Naive thymus-derived CD8-positive, alpha-beta T cell (primary cell): ENCODE measurements at places on chromosomes 12 and 14.

- DNase-seq: no peak
These were observed 85.4 kb downstream of the IRF2BPL start for GRCh38 chr14:76943072-76943471.

DNA sequence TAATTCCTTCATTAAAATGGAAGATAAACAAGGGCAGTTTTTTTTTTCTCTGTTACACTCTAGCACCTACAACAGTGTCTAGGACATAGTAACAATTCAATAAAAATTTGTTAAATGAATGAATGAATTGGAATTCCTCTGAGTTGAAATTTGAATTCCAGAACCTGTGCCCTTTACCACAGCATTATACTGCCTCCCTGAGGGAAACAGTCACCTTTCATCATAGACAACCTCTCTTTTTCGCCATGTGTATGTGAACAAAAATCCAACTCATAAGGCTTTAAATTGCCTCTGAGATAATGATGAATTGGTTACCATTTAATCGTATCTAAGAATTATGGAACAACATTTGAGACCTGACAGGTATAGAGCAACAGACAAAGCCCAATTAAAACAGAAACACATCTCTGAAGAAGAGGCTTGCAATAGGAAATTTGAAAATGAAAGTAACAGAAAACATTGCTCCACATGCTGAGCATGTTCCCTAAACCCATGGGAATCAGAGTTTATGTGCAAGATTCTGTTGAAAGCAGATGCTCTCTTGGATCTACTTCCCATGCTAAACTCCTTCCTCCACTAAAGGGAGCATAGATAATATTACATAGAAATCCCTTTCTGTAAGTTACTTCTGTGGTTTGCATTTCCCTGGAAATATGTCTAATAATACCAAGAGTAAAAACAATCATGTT, 657.8 kb downstream of the GALC start:
- no peak for DNase-seq

DNA sequence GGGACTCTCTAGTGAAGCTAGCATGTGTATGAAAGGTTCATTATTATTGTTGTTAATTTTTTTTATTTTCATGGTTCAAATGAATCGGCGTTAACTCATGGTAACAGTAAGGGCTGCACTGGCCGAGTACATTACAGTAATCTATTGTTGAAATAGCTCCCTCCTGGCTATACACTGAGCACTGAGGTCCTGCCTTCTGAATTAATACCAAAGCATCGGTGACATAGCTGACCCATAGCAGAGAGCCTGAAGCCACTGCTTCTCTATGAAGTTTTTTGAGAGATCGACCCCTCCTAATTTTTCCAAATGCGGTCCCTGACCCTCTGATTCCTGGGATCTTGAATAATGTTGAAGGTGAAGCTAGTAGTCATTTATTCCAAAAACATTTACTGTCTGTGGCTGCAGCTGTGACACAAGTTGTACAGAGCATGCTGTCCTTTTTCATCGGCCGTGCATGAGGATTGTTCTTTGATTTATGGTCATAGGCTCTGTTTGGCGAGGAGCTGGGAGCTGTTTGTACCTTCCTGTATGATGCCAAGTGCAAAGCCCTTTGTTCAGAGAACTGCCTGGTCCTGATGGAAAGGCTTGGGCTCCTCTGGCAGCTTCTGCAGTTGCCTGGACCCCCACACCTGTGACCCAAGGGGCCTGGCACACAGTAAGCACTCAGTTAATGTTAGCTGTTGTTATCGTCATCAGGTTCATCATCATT, 486.5 kb downstream of the EGLN3 start:
- no peak for DNase-seq

- DNase-seq: no peak
These were observed 44.9 kb downstream of the ATP2B1 start for GRCh38 chr12:89663577-89664357.

GRCh38 chr12:51383269-51383905, 7.8 kb downstream of the GALNT6 start:
- no peak for DNase-seq

DNA sequence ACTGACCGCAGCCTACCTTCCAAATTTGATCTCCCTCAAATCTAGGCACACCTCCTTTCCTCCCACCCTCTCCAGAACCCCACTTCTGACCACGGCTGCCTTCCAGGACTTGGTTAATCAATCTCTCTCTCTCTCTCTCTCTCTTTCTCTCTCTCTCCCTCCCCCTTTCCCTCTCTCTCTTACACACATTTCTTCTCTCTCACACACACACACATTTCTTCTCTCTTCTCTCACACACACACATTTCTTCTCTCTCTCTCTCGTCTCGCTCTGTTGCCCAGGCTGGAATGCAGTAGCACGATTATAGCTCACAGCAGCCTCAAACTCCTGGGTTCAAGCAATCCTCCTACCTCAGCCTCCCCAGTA, 521 bp upstream of the GMFB start:
- DNase-seq: no peak

DNA sequence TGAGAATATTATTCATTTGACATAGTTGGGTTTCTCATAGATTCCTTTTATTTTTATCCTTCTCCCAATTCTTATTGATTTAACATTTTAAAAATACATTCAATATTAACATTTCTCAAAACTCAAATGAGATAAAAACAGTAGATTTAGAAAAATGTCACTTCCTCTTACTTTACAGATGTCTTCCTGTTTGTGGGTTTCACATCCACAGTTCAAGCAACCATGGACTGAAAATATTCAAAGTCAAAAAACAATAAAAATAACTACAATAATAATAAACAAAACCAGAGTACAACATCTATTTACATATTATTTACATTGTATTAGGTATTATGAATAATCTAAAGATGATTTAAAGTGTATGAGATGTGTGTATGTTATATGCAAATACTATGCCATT, 111.3 kb upstream of the SLC16A7 start:
- DNase-seq: no peak

DNA sequence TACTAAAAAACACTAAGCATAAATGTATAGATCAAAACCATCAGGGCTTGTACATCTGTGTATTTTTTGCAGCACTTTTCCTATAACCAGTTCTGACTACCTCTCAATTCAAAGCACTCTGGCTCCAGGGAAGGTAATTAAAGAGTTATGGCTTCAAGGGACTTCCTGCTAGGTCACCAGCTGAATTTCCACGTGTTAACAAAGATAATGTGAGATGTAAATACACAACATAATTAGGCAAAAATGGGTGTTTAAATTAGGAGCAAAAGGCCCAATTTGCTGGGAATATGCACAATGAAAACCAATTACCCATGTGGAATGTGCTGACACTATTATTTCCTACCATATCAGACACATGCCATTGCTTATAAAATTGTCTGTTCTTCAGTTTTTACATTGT, 513.4 kb upstream of the FLRT2 start:
- DNase-seq: no peak

- DNase-seq: no peak
These were observed 80.0 kb downstream of the BORCS5 start for GRCh38 chr12:12436831-12437345.

GRCh38 chr12:117046011-117046369, 53.2 kb downstream of the TESC start:
- no peak for DNase-seq

GRCh38 chr12:54356951-54357356, 7.3 kb downstream of the GPR84 start:
- DNase-seq: no peak

GRCh38 chr12:45568808-45569207, 160.7 kb upstream of the ARID2 start:
- no peak for DNase-seq

- no peak for DNase-seq
These were observed 215.7 kb downstream of the KIF26A start for GRCh38 chr14:104353921-104354701.

GRCh38 chr12:93981411-93981810, 167.0 kb upstream of the PLXNC1 start:
- no peak for DNase-seq

DNA sequence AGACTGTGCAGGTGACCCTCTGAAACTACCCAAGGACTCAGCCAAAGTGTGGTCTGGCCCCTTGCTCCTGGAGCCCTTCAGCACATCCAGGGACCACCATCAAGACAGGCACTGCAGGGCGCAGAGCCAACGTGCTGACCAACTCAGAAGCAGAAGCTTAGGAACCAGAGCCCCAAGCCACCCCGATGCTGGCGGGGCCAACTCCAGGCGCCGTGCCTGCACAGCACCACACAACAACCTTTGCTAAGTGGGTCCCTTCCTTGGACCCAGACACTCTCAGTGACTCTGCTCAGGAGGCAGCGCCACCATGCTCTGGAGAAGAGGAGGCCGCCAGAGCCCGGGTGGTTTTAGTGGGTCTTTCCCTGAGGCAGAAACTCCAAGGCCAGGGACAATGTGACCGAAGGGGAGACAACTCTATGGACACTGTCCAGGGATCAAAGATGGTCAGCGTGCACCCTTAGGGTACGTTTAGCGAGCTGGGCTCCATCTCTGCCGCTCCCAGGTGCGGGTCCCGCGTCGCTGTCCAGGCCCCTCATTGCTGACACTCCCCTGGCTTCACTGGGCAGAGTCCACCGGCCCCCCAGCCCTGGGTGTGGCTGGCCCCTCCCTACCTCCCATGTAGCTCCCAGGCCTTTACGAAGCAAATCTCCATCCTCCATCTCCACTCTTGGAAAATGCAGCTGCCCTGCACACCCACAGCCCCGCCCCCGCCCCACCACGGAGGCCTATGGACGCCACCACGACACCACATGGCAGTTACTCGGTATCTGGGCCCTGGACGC, 16.1 kb downstream of the CHGA start:
- no peak for DNase-seq

DNA sequence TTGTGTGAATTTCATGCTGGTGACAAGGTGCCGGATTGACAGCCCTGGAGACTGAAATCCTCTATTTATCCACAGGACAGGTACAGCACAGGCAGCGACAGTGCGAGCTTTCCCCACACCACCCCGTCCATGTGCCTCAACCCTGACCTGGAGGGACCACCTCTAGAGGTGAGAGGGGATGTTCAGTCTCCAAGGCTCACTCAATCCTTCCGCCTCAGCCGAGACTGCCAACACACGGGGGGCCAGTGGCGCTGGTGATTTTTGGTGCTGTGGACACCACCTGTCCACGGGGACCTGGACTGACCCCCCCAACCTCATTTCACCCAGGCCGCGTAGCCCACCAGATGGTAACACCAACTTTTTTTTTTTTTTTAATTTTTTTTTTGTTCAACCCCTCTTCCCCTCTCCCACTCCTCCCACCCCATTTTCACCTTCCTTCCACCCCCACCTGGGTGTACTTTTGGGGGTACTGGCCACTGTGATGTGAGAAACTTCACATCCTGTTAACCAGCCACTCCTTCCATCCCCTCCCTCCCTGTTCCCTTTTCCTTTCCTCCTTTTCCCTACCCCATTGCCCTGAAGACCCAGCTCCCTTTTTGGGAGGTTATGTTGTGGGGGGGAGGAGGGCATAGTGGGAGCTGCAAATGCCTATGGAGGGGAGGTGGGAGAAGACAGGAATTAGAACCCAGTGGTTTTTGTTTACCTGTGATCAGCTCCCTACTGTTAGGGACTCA, 12.9 kb downstream of the PCBP2 start:
- DNase-seq: no peak

GRCh38 chr12:92297932-92298696, 152.5 kb upstream of the BTG1 start:
- DNase-seq: peak; percentile 5

- no peak for DNase-seq
These were observed 12.6 kb upstream of the OR10P1 start for GRCh38 chr12:55624056-55624455.

- no peak for DNase-seq
These were observed 70.7 kb upstream of the LMNTD1 start for GRCh38 chr12:25623816-25624215.

DNA sequence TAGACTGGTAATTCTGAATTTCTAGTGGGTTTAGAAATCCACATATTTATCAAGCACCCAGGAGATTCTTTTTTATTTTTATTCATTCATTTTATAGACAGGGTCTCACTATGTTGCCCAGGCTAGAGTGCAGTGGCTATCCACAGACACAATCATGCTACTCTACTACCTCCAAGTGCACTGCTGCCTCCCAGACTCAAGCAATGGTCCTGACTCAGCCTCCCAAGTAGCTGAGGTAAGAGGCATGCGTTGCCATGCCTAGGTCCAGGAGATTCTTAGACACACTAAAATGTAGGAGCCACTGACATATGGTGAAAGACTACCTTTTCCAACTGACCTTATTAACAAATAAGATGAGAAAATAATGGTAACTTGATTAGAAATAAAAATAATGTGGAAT, 38.9 kb downstream of the KIF21A start:
- no peak for DNase-seq

- DNase-seq: no peak
These were observed 621.9 kb downstream of the LRFN5 start for GRCh38 chr14:42228611-42229010.

DNA sequence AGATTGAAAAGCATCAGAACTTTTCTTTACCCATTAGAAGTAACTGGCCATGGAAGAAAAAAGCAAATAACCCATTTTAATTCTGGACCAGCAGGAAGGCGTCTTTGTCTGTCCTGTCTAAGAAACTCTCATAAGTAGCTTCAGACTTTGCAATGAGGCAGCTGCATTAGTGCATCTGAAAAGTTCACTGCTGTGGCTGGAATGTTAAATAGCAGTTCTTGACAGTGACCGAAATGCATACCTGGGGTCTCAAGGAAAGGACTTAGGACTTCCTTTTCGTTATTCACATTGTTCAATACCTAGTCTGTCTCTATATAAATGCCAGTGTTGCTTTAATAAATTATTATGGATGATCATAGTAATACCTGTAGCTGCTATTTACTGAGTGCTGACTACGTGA, 125.9 kb downstream of the ANO4 start:
- no peak for DNase-seq

DNA sequence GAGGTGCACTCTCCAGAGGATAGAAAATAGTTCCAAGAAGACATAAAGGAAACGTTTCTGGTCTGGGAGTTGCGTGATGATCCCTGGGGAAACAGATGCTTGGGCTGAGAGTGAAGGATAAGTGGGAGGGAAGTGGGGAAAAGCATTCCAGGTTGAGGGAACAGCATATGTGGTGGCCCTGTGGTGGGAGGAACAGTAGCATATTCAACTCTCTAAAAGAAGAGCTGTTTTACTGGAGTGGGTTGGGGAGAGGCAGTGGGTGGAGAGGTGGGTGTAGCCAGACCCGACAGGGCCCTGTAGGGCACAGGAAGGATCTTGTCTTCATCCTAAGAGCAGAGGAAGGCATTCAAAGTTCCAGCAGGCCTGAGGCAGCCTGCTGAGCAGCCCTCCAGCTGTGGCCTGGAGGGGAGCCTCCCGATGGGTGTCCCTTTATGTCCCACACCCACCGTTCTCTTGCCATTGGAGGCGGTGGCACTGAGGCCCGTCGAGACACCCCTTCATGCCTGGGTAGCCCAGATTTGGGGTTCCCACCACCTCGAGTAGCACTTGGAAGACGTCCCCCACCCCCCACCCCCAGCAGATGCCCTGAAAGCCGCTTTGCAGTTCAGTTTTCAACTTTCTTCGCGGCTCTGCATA, 310.5 kb upstream of the FKBP4 start:
- DNase-seq: no peak

- DNase-seq: no peak
These were observed 212.3 kb upstream of the OTX2 start for GRCh38 chr14:57022608-57023007.

GRCh38 chr12:109695416-109695815, 18.2 kb upstream of the FAM222A start:
- no peak for DNase-seq

GRCh38 chr14:74611650-74612349, at the start of gene LTBP2:
TSS of gene LTBP2 (minus strand) at chr14:74612237. CDS start at chr14:74611944, 293 bp downstream.
- DNase-seq: peak; percentile 59
